Fibroblast of upper back skin (primary cell): ENCODE measurements at places on chromosomes 5 and 9.
A peak's percentile ranks its signal among the peaks of the same experiment; 100 is the strongest.

DNA sequence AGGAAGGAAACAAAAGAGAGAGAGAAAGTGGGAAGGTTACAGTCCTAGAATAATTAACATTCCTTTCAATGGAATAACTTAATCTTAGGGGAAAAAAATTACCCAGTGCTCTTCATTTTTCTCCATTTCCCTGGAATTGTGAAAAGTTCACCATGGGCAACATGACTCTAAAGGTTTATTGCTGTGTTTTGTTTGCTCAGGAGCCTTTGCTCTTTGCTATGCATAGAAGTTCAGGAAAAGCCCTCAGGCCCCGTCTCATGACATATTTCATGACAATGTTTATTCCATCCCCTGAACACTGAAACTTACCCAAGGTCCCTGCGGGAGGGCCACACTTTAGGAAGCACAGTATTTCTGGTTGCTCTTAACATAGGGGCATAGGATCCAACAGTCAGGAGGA is 9.8 kb upstream of the CTSL start:
- DNase-seq, result peak; percentile 25

- DNase-seq, result peak; percentile 50
These were observed 573.7 kb upstream of the DAB2 start for GRCh38 chr5:39998518-39998917.

DNA sequence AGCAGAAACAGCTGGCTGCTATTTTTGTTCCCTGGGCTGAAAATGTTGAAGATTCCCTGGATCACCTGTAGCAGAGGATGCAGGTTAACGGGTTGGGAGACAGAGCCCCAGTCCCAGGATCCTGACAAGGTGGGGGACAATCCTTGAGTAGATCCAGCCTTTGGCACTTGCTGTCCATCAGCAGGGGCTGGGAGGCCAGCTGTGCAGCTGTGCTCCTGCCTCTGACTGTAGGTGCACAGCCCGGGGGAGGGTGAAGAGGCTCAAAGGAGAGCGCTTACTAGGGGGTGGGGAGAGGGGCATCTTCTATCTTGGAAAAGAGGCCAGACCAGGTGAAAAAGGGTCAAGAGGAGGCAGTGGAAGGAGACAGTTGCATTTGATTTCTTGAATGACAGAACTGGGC is 3.5 kb upstream of the DDX41 start:
- no peak for DNase-seq

DNA sequence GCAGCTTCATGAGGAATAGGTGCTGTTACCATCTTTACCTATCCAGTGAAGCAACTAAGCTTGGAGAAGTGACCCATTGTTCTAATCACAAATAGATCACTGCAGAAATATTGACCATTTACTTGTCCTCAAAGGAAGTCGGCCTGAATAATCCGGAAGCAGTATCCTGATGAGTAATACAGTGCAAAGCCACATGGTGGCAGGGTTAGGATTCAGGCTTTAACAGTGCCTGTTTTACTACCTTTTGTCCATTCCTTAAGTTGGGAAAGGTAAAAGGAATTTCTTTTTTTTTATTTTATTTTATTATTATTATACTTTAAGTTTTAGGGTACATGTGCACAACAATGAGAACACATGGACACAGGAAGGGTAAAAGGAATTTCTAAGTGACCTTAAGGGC is 336.3 kb downstream of the KDM4C start:
- peak; percentile 7 for DNase-seq

- DNase-seq, result peak; percentile 93
These were observed 215.6 kb downstream of the C9orf50 start for GRCh38 chr9:129405089-129405826.

- peak; percentile 35 for DNase-seq
These were observed 116.4 kb downstream of the RXRA start for GRCh38 chr9:134442486-134443173.

DNA sequence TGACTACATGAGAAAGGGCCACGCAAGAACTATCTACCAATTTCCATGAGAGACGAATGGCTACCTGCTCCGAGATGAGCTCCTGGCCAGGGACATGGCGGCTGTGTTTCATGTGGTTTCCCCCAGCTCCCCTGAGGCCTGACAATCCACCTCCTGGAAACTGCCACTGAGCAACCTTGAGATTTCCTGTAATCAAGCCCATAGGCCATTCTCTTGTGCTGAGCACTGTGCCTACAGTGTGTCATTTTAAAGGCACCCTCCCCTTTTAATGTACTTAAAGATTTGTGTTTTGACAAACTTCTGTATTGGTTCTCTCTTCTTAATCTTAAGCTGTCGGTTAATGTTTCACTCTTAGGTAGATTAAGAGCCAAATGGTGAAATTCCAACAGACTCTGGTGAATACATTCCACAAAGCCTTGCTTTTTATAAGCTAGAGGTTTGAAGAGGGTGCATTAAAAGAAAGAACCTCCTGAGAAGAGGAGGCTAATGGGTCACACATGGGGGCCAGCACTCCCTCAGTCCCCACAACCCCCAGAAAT is 72.3 kb downstream of the SECISBP2 start:
- DNase-seq, result no peak

DNA sequence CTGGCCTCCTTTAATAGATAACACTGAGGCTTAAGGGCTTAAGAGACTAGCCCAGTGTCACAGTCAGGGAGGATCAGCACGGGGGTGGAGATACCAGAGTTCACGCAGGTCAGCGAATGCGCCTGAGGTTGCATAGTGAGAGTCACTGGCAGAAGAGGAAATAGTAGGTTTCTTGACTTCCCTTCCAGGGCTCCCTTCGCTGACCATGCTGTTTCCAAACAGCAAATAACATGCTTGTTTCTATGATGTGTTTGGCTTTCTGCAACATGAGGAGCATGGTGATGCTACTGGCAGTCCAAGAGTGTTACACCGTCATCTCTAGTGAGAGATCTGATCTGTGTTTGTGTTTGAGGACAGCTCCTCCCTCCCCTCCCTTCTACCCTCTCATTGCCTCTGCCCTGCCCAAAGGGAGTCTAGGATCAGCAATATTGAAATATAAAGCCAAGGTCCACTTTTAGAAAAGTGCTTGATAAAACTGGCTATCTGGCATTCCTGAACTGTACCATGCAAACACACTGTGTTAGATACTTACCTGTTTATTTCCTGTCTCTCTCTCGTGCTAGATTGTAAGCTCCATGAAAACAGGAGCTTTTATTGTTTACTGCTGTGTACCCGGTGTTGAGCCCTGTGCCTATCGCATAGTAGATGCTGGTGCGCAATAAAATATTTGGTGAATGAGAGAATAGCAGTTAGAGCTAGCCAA is 12.3 kb downstream of the TLE4 start:
- DNase-seq, result no peak

DNA sequence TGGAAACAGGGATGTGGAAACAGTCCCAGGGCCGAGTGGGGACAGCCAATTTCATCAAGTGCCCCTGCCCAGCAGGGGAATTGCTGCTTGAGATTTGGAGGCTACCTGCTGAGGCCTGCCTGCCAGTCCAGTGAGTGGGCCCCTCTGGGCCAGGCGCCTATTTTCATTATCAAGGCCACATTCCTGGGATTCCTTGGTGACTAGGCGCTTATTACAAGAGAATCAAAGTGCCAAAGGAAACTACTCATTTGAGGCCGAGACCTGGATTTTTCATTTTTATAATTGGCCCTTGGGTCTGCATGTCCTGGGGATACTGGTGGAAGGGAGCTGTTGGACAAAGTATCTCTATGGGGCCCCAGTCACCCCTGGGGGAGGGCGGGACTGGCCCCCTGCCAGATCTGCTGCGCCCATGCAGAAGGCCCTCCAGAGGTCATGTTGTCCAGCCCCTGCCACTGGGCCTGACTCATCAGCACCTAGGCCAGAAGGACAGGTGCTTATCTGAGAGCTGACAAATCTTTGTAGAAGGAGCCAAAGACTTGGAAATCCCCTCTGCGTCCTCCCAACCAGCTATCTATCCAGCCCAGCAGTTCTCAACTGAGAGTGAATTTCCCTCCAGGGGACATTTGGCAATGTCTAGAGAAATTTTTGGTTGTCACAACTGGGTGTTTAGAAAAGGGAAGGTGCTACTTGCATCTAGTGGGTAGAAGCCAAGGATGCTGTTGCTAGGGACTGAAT is 45.6 kb downstream of the FOXI1 start:
- peak; percentile 80 for DNase-seq

DNA sequence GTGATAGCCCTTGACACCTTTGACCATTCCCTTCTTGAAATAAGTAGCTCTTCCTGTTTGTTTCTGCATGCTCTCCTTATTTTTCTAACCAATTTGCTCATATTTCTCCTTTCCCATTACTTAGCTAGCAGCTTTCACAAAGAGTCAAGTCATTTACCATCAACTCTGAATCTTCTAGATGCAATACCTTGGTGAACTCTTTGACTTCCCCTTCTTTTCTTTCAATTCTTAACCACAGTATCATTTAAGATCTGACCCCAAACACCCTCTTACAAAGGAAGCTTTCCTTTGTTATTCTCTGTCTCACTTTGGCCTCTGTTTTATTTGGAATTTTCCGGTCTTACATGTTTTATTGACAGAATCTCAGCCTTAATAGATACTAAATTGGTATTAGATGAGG is 14.0 kb downstream of the NFX1 start:
- no peak for DNase-seq

DNA sequence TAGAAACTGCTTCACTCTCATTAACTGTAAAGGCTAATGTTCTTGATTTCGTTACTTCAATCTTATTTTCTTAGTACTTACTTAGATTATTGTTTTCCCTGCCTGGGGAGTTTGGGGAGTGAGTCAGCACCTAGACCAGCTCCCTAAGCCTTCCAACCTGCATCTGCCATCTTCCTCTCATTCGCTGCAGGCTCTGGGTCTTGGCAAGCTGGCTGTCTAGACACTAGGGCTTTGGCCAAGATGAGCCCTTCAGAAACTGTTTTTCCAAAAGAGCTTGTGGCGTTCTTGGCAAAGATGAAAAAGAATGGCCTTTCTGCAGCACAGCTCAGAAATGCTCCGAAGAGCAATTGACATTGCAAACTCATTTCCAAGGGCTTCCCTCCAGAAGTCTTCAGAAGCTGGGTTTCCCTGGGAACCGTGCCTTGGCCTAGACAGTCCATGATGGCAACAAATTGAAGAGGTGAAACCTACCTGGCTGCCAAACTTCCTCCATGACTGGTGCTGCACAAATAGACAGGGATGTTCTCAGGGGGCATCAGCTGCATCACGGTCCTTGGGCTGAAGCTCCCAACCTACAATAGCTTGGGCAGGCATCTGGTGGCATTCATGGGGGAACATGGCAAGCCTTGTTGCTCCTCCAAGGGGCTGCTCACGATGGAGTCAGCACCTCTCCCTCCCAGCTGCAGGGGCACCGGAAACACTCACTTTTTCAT is 76.6 kb downstream of the NSUN2 start:
- DNase-seq, result no peak

- DNase-seq, result no peak
These were observed 234.4 kb upstream of the DAPK1 start for GRCh38 chr9:87263291-87263690.

DNA sequence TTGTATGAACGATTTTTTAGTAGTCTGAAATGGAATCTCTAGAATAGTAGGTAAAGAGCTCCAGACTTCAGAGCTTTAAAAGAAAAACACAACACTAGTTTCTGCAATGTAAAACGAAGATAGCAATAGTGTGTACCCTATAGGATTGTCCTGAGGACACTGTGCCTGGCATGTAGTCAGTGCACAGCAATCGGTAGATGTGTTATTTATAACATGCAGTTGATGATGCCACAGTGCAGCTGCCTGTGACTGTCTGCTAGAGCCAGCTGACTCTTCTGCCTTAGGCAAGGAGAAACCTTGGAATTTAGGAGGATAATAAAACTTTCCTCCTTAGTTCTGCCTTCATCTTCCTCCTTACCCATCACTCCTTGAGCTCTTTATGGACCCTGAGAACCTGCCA is 27.7 kb upstream of the TMOD1 start:
- no peak for DNase-seq

GRCh38 chr9:126546036-126546435 is 67.7 kb upstream of the LMX1B start:
- DNase-seq, result no peak

DNA sequence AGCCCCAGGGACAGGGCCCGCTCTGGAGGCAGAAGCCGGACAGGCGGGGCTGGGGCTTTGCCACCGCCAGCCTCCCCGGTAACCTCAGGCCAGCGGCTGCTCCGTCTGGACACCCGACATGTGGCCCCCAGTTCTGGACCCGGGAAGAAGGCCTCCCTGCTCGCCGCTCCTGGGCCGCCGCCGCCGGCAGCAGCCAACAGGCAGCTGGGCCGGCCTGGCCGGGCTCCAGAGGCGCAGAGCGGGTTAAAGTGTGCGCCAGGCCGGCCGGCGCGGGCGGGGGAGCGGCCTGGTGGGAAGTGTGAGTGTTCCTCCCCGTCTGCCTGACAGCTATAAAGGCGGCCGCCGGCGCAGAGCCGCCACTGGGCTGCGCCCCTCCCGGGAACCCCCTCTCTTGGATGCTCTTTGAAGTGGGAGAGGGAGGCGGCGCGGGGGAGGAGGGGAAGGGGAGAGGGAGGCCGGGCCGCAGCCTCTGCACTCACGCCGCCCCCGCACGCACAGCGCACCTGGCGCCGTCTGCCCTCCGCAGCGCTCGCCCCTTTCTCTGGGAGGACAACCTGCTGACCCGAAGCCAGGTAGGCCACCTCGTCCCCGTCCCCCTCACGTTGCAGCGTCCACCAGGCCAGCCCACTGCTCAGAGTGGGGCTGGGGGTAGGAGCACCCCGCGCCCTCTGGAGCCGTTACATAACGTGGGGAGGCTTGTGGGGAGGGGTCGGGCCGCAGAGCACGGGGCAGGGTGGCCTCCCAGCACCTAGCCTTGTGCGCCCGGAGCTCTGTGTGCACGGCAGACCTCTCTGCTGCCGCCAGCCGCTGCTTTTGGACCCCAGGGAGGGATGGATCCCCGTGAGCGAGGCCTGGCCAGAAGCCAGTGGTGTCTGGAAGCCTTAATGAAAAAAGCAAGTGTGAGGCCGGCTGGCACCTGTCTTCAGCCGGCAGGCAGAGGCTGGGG is at the start of gene ADAMTSL2:
Gene ADAMTSL2, plus strand, starts transcription at position 359 of the 946 bp plus-strand sequence. CDS start 2,009 bp downstream, outside the sequence.
- peak; percentile 36 for DNase-seq

GRCh38 chr5:1793966-1794900 is 5.4 kb downstream of the MRPL36 start:
- DNase-seq, result peak; percentile 74

- no peak for DNase-seq
These were observed 82.1 kb downstream of the PRKACG start for GRCh38 chr9:68931821-68932220.
